ENCODE measurements at places on chromosomes 6 and 20. TPM values are rescaled to one million over a fixed set of nuclear protein-coding genes. Genes with fewer than 3 reads are reported as not detected.

The NKX2-2 gene
- total RNA-seq, result not detected

The ADAT2 gene
- 2.3 TPM for total RNA-seq

The NKX2-4 gene
- total RNA-seq, result not detected

The FILIP1 gene
- 0.98 TPM for total RNA-seq

The VIP gene
- 0.33 TPM for total RNA-seq

The TULP4 gene
- total RNA-seq, result 74.9 TPM

The HLA-DQB1 gene
- not detected for total RNA-seq

The SMIM26 gene
- total RNA-seq, result 164 TPM

The CRIP3 gene
- total RNA-seq, result not detected

The MRPS18B gene
- 70.6 TPM for total RNA-seq

The PRELID3B gene
- total RNA-seq, result 94.8 TPM

The PCNA gene
- total RNA-seq, result 64.5 TPM

The CASP8AP2 gene
- total RNA-seq, result 13.2 TPM

The FAM209A gene
- 0.17 TPM for total RNA-seq

The CLPSL1 gene
- not detected for total RNA-seq

The HCK gene
- not detected for total RNA-seq

The DZANK1 gene
- 0.33 TPM for total RNA-seq

The STMND1 gene
- total RNA-seq, result not detected

The MMP24 gene
- total RNA-seq, result 0.11 TPM

The TBXT gene
- total RNA-seq, result not detected

The BPIFA1 gene
- not detected for total RNA-seq

The SFTA2 gene
- not detected for total RNA-seq

The JPH2 gene
- total RNA-seq, result not detected

The REPS1 gene
- 22.3 TPM for total RNA-seq

The CD24 gene
- total RNA-seq, result 0.09 TPM

The C6orf132 gene
- total RNA-seq, result under 0.01 TPM

The GRIK2 gene
- 0.09 TPM for total RNA-seq

The CD93 gene
- total RNA-seq, result 48.4 TPM

The TULP1 gene
- total RNA-seq, result not detected

The BCAS1 gene
- not detected for total RNA-seq

The CTCFL gene
- not detected for total RNA-seq

The HLA-DQB2 gene
- total RNA-seq, result not detected

The DXO gene
- 7.3 TPM for total RNA-seq

The MUC21 gene
- not detected for total RNA-seq

The BPIFB4 gene
- total RNA-seq, result not detected

The CDC25B gene
- 24.2 TPM for total RNA-seq

The NINL gene
- 29.6 TPM for total RNA-seq

The SLC22A23 gene
- total RNA-seq, result 53.5 TPM

The MLN gene
- total RNA-seq, result not detected

The MKKS gene
- total RNA-seq, result 4.2 TPM

The DYNLT2 gene
- total RNA-seq, result 0.86 TPM

The SLC17A1 gene
- not detected for total RNA-seq

The EYS gene
- total RNA-seq, result not detected

The KCNB1 gene
- not detected for total RNA-seq

The SLC22A2 gene
- not detected for total RNA-seq

The TFEB gene
- total RNA-seq, result 7.8 TPM

The UNC93A gene
- not detected for total RNA-seq

The FOXA2 gene
- total RNA-seq, result not detected

The WFDC8 gene
- not detected for total RNA-seq

The UBR2 gene
- 27.4 TPM for total RNA-seq

The GPSM3 gene
- total RNA-seq, result 5.9 TPM

The LINC00237 gene
- total RNA-seq, result not detected

The RSPO4 gene
- not detected for total RNA-seq

The HLA-DRB1 gene
- not detected for total RNA-seq

The TFAP2A gene
- total RNA-seq, result 0.11 TPM

The CFB gene
- 0.22 TPM for total RNA-seq

Data from dermis lymphatic vessel endothelial cell (primary cell).